CD14-positive monocyte (primary cell): ENCODE measurements at places on chromosomes 7 and 10.

- no peak for DNase-seq
These were observed 52.0 kb downstream of the ABCC2 start for GRCh38 chr10:99834410-99834809.

DNA sequence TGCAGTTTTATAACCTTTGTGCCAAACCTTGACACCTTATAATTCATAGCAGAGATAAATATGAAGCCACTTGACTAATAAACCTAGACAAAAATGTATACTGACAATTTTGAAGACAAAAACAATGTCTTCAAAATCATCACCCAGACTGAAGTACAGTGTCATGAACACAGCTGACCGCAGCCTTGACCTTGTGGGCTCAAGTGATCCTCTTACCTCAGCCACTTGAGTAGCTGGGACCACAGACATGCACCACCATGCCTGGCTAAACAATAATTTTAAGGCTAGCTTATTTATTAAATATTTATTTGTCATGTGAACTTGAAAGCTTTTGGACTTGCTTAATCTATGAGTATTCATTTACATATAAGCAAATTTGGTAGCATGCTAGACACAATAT is 24.3 kb downstream of the IL6 start:
- no peak for DNase-seq

DNA sequence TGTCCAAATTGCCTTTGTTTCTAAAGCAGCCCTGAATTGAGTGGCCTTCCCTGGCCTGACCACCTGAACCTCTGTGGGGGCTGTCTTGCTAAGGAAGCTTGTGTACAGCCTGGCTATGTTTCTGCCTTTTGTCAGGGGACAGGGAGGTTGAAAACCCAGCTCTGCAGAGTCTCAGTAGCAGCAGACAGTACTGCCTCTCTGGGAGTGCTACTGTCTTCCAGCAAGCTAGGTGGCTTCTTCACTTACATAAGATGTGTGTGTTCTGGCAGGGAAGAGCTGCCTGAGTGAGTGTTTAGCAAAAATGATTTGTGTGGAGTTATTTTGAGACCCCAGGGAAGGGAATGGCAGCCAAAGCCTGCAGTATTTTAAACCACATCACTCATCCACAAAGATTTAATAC is 57.4 kb downstream of the LRRC4 start:
- DNase-seq, result no peak

GRCh38 chr10:24416248-24416647 is 207.3 kb downstream of the KIAA1217 start:
- no peak for DNase-seq

DNA sequence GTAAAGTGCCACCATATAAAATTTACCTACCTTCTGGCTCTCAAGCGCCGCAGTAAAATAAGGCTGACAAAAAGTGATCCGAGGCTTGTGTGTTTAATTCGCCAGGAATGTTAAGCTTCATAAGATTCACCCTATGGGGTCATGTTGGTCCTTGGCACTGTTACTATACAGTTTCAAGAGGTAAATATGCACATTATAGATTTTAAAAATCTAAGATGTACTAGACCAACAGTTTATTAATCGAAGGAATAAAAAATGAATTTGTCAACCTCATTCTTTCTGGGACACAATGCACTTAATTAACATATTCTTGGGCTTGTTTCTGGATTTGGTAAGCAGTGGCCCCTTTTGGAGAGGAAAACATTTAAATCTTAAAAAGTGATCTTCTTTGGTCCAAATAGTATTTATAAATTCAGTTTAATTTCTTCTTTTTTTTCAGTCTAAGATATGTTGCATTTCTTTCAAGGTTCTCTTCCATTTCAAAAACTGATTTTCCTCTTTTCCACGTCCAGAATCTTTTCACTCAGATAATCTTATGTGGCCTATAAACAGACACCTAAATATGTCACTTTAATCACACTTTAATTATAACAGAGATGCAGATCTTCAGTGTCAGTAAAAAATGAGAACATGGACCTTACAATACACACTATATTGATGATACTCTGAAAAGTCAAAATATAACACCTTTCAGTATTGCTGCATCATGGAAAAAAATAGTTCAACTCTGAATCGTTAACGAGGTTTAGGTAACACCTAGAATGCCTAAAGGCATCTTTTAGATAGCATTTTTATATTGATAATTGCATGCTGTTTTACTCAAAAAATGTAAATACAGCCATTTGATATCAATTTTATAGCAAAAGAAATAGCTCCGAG is 3.8 kb upstream of the SKIDA1 start:
- DNase-seq, result no peak

GRCh38 chr10:1488970-1489548 is 248.3 kb downstream of the ADARB2 start:
- no peak for DNase-seq

GRCh38 chr7:111958896-111959295 is 247.3 kb downstream of the DOCK4 start:
- no peak for DNase-seq

GRCh38 chr10:15335508-15335907 is 35.6 kb downstream of the FAM171A1 start:
- no peak for DNase-seq

- DNase-seq, result peak; percentile 20
These were observed 13.4 kb downstream of the PRKAG2 start for GRCh38 chr7:151863386-151864079.

GRCh38 chr10:5536486-5537081 is 11.8 kb downstream of the CALML3 start:
- no peak for DNase-seq

DNA sequence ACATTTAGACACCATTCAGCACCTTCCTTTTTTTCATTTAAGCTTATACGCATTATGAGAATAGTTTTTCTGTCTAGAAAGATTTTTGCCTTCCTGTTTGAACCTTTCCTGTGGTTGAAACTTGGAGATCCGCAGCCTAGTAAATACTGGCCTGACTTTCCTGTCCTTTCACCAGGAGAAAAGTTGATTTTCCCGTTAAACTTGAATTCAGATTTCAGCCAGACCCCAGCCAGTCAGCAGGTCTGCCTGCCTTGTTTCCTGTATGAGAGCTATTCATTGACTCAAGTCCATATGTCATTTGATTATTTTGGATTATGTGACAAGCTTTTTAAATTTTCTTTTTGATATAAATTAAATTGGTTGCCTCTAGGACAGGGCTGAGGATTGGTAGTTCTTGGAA is 71.5 kb downstream of the EVX1 start:
- DNase-seq, result no peak

- DNase-seq, result peak; percentile 71
These were observed 3.0 kb upstream of the GIMAP5 start for GRCh38 chr7:150734254-150734653.

DNA sequence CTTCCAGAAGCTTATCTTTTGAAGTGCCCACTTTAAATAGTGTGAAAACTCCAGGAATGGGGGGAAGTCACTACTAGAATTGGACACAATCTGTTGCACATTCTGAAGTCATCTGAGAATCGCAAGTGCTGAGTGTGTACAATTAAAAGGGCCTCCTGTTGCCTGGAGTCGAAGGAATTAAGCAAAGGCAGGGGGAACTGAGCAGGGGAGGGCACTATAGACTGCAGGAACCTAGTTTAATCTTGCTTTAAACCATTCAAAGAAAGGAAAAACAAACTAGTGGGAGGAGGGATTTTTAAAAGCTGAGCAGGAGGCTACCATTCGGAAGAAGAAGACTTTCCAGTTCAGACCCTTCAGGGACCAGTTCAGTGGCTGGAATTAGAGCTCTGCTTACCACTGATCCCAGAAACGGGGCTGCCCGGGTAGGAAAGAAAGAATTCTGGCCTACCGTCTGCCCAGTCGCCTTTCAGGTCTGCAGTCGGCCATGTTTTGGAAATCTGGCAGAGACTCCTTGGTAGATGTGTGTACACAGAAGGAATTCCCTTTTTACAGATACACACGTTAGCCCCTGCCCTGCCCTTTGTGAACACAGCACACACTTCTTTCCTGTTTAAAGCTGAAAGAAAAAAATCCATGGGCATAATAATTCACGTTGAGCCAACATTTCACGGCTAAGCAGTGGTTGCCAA is 610.6 kb upstream of the FOXK1 start:
- DNase-seq, result no peak

GRCh38 chr7:120628251-120628650 is 229.7 kb downstream of the TSPAN12 start:
- DNase-seq, result no peak

DNA sequence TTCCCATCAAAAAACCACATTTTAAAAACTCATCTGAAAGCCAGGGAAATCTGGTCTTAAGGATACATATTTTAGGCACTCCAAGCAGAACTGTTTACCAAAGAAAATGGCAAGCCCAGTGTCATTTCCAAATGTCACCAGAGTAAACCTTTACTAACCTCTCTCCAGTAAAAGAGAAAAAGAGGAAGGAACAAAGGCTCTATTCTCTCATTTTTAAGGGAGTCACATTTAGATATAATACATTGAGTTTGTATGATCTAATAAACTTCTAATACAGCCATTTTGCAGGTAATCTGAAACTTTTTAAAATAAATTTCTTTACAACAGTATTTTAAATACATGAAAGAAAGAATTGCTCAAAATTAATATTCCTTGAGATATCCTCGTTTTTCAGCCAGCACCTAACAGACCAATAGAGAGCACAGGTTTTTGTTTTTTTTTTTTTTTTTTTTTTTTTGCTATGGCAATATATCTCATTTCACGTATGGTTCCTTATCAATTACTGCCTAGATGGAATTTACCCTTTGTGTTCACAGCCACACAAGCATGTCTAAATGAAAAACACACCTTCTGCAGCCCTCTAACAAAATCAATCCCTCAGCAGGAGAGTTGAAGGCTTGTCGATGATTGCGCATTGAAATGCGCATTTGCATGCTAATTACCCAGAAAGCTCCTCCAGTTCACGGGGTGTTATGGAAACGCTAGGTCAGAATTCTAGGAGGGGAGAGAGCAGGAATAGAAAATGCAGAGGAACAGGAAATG is 39.8 kb upstream of the MSRB2 start:
- DNase-seq, result no peak

- DNase-seq, result no peak
These were observed 19.9 kb downstream of the SLC35G1 start for GRCh38 chr10:93913706-93914105.

GRCh38 chr7:2980401-2981102 is 63.1 kb downstream of the CARD11 start:
- DNase-seq, result no peak

DNA sequence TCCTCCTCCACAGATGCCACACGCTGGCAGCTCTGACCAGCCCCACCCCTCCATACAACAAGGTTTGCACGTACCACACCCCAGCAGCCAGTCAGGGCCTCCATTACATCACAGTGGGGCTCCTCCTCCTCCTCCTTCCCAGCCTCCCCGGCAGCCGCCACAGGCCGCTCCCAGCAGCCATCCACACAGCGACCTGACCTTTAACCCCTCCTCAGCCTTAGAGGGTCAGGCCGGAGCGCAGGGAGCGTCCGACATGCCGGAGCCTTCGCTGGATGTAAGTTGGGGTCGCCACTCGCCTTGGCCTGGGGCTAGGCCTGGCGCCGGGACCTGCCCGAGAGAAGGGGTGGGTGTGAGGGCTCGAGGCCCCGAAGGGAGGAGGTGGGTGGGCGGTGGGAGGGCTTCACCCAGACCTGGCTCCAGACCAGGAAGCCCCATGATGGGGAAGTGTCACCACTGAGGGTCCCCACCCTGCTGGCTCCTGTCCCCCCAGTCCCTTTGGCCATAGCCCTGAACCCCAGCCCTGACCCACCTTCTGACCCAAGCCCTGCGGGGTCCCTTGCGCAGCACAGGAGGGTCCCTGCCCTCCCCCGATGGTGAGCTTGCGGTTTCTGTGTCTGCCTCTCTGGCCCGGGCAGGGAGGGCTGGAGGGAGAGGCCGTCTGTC is 36.2 kb upstream of the PPIF start:
- DNase-seq, result no peak

- DNase-seq, result no peak
These were observed 162.9 kb upstream of the PRSS58 start for GRCh38 chr7:142420554-142421362.

- DNase-seq, result no peak
These were observed 4.4 kb upstream of the PPP2R2D start for GRCh38 chr10:131896403-131896802.

- DNase-seq, result no peak
These were observed 86.3 kb upstream of the PIK3CG start for GRCh38 chr7:106778656-106779250.

DNA sequence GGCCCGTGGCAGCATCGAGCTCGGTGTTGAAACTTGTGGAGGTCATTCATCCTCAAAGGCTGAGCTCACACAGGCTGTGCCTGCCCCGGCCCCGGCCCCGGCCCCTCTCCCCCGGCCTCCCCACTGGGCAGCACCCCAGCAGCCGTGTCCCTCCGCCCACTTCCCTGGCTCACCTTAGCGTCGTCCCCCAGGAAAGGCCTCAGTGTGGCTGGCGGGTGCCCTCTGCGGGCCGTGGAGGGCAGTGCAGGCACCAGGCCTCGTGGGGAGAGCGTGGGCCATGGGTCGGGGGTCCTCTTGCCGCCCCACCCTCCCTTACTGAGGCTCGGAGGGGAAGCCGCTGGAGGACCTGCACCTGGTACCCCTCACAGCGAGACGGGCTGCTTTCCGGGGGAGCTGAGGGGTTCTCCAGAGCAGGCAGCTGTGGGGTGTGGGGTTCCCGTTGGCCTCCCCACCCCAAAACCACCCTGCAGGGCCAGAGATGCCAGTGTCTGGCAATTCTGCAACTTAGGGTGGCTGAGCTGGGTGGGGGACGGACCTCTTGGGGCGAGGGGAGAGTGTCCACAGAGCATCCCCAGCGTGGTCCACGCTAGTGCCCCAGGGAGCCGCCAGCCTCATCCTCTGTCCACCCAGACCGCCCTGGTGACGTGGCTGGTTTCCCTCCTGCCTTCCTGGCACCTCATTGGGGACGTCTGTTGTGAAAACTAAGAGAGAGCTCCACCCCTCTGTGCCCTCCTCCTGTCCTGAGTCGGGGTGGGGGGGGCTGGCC is 44.2 kb upstream of the DPYSL4 start:
- DNase-seq, result no peak

- no peak for DNase-seq
These were observed 909.7 kb downstream of the DNAJB9 start for GRCh38 chr7:109479388-109479787.

GRCh38 chr7:111508387-111508786 is 53.9 kb downstream of the IMMP2L start:
- no peak for DNase-seq

GRCh38 chr7:94064541-94065191 is 60.5 kb upstream of the BET1 start:
- DNase-seq, result no peak

- DNase-seq, result peak; percentile 39
These were observed 2.1 kb upstream of the SAMD9L start for GRCh38 chr7:93150200-93150835.

GRCh38 chr7:156458011-156458410 is 182.6 kb upstream of the RNF32 start:
- no peak for DNase-seq

- no peak for DNase-seq
These were observed 18.2 kb upstream of the COL13A1 start for GRCh38 chr10:69783515-69783914.

GRCh38 chr7:77338883-77339629 is 77.1 kb downstream of the GSAP start:
- peak; percentile 69 for DNase-seq
